ENCODE measurements at places on chromosomes 6 and 20. TPM values are rescaled to one million over a fixed set of nuclear protein-coding genes. Genes with fewer than 3 reads are reported as not detected.

DNA sequence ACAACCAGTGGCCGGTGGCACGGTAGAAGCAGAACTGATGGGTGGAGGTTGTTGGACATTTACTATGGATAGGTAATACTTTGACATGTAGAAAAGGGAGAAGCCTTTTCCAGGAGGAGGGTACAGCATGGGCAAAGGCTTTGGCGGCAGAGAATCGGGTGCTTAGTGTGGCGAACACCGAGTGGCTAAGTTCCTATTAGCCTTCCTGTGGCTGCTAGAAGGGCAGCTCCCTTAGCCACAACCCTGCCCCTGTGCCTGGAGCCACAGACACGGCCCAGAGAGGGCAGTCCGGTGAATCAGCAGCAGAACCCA is 37.9 kb upstream of the TGM2 start:
- no peak for DNase-seq

- no peak for DNase-seq
These were observed 160.8 kb upstream of the KHDRBS2 start for GRCh38 chr6:62446647-62447316.

Gene ZSCAN9
- 11.3 TPM for total RNA-seq

GRCh38 chr6:25217829-25218228 is 61.3 kb upstream of the CARMIL1 start:
- DNase-seq = no peak

Data from vagina (tissue), 2 donors.